ENCODE measurements at places on chromosomes 6 and 20.

GRCh38 chr6:7674291-7674690 lies 51.6 kb upstream of the BMP6 start:
- DNase-seq = no peak

DNA sequence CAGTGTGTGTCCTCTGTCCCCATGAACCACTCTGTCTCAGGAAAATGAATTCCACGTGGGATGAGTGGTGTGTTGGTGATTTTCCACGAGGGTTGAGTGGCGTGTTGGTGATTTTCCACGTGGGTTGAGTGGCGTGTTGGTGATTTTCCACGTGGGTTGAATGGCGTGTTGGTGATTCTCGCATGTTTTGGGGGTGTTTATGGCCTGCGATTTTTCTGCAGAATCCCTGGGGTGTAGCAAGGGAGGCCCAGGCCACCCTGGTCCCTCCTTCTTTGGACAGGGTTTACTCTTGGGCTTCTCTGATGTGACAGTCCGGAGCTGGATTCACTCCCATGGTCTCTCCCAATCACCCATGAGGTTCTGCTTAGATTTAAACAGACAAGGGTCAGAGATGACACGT lies 90.6 kb upstream of the FRMD1 start:
- DNase-seq = no peak

- no peak for DNase-seq
Measured at GRCh38 chr6:151627689-151628444, 134.1 kb downstream of the CCDC170 start.

DNA sequence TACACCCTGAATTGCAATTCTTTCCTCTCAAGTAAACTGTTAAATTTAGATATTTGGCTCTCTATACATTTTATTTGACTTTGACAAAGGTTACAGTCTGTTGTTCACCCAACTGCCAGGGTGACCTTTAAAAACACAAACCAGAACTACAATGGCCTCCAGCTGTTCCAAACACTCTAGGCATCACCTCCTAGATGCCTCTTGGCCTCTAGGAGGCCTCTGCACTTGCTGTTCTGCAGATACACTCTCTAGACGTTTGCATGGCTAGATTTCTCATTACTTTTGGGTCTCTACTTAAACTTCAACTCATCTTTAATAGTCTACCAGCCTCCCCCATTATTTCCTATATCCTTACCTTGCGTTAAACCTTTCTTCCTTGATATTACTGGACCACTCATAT lies 102.8 kb upstream of the BEND3 start:
- DNase-seq = no peak

DNA sequence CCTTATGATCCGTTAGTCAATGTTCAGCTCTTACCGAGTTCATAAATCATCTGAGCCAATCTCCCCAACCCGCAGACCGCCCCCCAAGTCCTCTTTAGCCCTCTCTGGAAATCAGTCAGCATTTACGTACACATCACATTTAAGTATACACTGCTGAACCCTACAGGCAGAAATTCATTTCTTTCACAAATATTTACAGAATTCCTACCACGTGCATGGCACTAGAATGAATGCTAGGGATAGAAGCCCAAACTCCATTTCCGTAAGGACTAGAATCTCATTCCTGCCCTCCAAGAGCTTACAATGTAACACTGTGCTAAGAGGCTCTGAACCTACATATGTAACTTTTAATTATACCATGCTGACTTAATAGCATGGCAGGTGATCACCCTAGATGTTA lies 1.8 kb downstream of the OSER1 start:
- DNase-seq = no peak

GRCh38 chr6:23879816-23880215 lies 246.2 kb upstream of the NRSN1 start:
- DNase-seq = no peak

DNA sequence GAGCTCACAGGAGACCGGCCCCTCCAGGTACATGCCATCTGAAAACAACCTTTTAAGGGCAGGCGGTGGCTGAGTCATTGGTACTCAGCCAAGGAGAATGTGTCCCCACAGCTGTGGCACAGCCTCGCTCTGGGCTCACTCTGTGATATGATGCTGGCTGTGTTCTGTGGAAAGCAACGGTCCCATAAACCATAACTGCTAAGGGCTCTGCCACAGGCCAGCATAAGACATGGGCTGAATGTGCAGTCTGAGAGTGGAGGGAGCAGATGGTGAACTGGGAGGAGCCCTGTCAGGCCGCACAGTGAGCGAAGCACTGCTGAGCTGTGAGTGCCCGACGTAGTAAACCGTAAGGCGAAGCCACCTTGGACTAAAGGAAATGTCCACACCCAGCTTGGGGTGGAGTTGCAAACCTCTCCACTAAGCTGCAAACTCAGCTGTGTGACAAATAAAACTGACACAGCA lies 375.8 kb downstream of the THBS2 start:
- DNase-seq = no peak

DNA sequence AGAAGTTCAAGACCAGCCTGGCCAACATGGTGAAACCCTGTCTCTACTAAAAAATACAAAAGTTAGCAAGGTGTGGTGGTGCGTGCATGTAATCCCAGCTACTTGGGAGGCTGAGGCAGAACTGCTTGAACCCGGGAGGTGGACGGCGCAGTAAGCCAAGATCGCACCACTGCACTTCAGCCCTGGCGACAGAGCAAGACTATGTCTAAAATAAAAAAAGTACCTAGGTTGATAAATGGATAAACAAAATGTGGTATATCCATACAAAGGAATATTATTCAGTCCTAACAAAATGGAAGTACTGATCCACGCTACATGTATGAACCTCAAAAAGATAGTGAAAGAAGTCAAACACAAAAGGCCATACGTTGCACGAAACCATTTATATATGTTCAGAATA lies 1.2 kb upstream of the RPF2 start:
- DNase-seq = no peak

GRCh38 chr6:7939864-7940228 lies 29.3 kb upstream of the TXNDC5 start:
- no peak for DNase-seq

GRCh38 chr6:12333128-12333527 lies 43.0 kb downstream of the EDN1 start:
- DNase-seq = no peak
